Lower lobe of right lung (tissue), 2 donors: ENCODE measurements at places on chromosomes 7 and 10.

DNA sequence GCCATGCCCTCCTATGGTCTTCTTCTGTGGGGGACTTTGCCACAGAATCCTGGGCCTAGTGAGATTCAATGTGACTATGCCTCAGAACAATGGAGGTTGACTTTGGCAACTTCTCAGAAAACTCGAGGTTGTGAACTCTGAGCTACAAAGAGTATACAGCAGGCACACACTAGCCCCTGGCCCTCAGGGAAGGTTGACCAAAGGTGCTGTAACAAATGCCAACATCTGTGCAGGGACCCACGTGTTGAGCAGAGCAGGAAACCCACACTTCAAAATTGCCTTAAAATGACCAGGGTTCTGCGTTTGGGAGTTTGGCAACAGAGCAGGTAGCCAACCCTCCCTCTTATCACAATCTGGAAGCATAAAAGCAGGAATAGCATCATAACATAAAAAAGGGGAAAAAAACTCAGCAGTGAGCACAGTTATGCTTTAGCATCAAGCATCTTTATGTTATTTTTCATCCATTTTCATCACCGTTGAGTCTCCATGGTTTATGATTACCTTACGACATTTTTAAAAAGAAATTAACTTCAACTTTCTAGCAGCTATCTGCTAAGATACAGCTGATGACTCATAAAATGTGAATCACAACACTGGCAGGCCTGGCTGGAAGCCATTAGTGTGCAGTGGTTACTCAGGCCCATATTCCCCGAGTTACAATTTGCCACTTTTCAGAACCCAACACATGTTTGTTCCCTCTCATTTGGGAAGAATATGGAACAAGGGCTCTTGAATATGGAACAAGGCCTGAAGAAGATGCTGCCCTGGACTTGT is 11.1 kb downstream of the PRLHR start:
- DNase-seq, result no peak

GRCh38 chr10:80518807-80519360 is 18.8 kb upstream of the SH2D4B start:
- DNase-seq, result no peak

DNA sequence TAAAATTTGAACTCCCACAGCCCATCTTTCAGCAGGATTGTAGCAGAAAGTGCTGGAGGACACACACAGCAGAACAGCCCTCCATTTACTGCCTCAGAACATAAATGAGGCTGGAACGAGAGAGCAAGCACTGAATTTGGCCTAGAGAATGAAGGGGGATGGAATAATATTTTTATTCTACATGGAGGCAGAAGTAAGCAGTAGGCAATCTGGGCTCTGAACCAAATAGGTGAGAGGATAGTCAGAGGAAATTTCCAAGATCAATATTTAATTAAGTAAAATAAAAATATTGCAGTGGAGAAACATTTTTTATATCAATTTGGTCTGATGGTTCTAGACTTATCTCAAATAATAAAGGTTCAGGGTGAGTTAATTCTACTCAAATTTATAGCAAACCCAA is 29.2 kb upstream of the TSPAN13 start:
- no peak for DNase-seq

DNA sequence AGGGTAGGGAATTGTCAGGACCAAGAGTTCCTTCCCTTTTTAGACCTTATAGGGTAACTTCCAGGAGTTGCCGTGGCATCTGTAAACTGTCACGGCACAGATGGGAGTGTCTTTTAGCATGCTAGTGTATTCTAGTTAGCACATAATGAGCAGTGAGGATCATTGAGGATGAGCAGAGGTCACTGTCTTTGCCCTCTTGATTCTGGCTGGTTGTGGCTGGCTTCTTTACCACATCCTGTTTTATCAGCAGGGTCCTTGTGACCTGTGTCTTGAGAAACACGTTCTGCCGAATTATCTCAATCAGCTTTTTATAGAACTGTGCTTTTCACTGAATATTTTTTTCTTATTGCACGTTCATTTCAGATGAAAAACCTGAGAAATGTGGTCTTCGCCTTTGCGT is 41.5 kb downstream of the MINPP1 start:
- DNase-seq, result no peak

DNA sequence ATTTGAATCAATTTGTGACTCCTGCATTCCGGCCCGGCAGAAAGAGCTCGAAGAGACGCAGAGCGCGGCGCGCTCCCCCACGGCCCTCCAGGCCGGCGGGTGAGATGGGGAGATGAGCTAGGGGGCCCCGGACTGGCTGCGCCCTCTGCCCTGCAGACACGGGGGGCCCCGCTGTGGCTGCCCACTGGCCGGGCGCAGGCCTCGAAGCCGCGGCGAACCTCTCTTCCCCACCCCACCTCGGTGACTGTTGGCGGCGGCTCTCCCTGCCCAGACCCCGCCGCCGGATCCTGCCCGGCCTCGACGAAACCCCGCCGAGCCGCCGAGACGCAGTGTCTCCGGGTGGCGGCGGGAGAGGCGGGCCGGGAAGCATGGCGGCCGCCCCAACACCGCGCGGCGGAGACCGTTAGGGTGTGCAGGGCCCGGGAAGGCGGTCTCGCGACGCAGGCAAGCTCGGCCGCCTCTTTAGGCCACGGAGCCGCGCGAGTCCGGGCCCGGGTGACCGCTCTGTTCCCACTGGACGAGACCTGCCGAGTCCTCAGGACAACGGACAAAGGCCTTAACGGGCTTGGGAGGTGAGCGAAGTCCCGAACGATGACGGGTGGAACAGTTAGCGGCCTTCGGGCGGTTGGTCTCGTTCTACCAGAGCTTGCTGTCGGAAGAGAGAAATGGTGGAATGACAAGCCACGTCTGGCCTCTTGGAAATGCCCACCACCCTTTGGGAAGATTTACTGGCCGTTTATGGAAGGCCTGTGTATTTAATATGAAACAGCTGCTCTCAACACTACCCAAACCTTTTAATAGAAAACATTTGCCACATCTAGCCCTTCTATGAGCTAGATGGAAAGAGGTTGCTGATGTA is 24.3 kb downstream of the NUP42 start:
- DNase-seq, result peak; percentile 51

DNA sequence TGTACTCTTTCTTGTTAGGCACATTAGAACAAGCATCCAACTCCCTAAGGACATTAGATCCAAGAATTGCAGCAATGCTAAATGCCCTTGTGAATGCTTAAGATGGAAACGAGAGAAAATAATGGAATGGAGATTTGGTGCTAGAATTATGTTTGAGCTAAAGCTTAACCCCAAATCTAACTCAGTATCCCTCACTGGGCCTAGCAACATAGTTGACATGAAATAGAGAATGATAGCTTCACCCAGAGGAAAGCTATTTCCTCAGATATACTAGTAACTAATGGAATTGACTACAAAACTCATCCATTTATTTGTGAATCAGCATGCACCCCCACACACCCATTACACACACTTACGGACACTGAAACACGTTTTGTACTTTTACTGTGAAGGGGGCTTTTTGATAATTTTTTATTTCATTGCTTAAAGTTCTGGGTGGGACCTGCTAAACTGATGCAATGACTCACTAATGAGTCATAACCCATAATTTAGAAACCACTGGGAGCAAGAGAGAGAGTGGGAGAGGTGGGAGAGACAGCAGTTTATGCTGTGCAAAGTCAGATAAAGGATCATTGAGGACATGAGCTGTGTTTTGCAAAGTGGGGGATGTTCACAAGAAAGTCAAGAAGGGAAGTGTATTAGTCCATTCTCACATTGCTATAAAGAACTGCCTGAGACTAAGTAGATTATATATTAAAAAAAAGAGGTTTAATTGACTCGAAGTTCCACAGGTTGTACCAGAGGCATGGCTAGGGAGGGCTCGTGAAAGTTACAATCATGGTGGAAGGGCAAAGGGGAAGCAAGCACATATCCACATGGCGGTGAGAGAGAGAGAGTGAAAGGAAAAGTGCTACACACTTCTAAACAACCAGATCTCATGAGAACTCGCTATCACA is 382.7 kb downstream of the SFMBT2 start:
- DNase-seq, result no peak

- DNase-seq, result peak; percentile 93
Observed at GRCh38 chr7:73623798-73624668, at the start of gene MLXIPL. Gene MLXIPL (minus strand): TSS chr7:73624522. CDS start chr7:73624492, 30 bp downstream.

GRCh38 chr10:129057856-129058663 is 409.0 kb upstream of the MGMT start:
- DNase-seq, result no peak

- DNase-seq, result no peak
Observed at GRCh38 chr10:71736570-71736952, 17.0 kb upstream of the C10orf105 start.

DNA sequence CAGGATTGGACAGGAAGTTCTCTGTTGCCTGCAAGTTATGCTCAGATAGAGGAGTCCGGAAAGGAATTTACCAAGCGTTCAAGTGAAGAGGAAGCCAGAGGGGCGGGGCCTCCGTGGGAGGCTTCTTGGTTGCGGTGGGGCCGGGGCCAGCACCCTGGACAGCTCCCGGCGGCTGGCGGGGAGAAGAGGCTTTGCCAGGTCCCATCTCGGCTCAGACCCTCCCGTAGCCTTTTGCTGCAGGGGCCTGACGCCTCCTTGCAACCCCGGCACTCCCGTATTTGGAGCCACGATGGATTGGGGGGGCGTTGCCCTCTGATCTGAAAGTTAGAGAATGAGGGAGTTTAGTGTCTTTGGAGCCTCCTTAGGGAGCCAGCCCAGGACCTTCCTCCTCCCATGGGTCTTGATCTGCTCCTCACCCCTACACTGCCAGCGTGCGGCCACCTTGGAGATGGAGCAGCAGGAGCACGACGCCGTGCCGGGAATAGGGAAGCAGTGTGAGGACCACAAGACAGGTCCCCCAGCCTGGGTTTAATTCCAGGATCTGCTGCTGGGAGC is 3.1 kb upstream of the SLC18A3 start:
- DNase-seq, result peak; percentile 84

DNA sequence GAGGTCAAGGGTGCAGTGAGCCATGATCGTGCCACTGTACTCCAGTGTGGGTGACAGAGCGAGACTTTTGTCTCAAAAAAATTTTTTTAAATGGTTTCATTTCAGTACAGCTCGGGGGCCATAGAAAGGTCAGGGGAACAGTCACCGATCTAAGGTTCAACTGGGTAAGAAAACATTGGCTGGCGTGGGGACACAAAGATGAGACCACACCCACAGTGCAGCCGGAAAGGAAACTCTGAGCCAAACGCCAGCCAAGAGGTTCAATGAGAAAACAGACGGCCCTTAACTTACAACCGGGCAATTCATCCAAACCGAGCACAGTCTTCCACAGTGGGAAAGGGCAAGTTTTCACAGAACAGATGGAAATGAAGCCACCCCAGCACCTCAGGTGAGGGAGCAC is 65.1 kb downstream of the SLC37A3 start:
- DNase-seq, result no peak
